ENCODE measurements at places on chromosomes 1 and 21.

DNA sequence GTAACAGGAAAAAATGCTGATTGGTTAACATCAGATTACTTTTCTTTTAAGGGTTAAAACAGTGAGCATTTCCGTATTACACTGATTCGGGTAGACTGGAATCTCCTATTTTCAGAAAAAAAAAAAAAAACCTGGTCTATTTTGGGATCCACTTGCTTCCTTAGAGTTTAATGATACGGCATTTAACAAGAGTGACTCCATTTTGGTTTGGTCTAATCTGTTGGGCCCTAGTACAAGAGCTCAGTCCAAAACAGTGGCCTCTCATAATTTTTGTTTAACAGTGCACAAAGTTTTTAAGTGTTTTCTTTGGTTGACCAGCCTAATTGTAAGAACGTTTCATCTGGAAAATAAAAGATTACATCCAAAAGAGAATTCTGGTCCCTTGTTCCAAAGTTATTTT is 120.2 kb downstream of the NRDC start:
- DNase-seq, result no peak

DNA sequence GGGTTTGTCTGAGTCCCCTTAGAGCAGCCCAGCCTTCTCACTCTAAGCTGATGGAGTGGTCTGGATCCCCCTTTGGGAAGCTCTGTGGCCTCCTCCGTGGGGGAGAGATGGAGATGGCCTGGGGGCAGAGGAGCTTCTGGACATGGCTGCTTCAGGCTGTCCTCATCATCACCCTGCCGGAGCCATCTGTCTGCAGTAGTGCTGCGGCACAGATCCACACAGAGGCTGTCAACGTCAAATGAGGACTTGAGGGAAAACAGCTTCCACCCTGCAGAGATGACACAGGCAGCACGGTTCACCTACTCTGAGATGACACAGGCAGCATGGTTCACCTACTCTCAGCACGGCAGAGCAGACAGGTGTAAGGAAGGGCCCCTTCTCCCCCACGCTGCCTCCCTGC is 134.3 kb downstream of the IGSF21 start:
- no peak for DNase-seq

DNA sequence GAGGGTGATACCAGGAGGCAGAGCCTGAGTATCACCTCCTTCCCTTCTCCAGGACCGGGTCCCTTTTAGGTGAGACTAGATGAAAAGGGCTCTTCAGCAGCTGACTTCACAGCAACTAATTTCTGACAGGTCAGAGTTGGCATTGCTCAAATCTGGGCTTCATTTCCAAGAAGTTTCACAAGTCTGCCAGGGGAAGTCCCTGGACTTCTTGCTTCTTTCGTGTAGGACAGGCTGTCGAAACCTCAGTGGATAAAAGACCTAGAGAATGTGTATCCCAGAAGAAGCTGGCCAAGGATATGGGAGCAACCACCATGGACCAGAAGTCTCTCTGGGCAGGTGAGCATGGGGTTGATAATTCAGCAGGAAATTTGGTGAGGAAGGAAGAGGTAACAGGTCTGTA is at the start of gene CHI3L2:
Gene CHI3L2, plus strand, starts transcription at position 280 of the 400 bp plus-strand sequence. Its CDS starts 17 bp downstream, at position 297.
- DNase-seq, result no peak

GRCh38 chr1:21339356-21340229 is 49.3 kb upstream of the ECE1 start:
- no peak for DNase-seq

GRCh38 chr1:208791456-208791855 is 547.3 kb upstream of the PLXNA2 start:
- DNase-seq, result no peak

- peak; percentile 20 for DNase-seq
These were observed 10.0 kb downstream of the LRRC53 start for GRCh38 chr1:74502432-74502831.

DNA sequence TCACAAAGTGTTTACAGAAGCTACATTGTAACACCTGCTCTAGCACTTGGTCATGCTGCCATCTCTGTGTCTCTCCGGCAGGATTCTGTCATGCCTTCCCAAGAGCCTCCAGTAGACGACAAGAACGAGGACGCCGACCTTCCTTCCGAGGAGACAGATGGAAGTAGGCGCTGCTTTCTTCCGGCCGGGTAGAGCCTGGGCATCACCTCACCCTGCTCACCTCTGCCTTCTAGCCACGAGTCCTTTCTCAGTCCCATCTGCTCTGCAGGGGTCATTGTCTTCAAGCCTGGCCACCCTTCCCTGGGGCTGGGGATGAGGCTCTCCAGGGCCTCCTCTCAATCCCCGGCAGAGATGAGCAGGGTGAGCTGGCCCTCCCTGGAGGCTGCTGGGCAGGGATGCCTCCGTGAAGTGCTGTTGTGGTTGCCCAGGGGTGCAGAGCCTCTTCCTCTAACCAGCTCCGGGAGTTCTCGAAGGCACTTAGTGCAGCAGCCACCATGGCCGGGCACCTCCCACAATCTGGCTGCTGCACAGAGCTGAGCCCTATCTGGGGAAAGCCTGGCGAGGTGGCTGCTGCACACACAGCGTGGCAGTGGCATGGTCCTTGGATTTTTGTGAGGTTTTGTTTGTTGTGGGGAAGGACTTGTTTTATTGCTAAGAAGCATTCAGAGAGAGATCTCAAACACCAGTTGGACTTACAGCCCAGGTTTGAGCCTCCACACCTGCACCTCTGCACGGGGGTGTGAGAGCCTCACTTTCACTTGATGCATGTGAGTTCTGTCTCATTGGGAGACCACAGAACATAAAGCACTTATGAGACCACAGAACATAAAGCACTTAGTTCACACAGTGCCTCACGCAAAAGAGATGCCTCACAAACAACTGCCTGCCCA is 48.4 kb downstream of the FAAP20 start:
- no peak for DNase-seq

Data from common myeloid progenitor, CD34-positive (primary cell).